ENCODE measurements at places on chromosomes 3 and 15. TPM values are rescaled to one million over a fixed set of nuclear protein-coding genes. Genes with fewer than 3 reads are reported as not detected.

MAGEL2 gene
- not detected for total RNA-seq

PRKCD gene
- total RNA-seq: 117 TPM

- no peak overlapping the region for H3K27ac ChIP-seq
- H3K27me3 ChIP-seq: no peaks in the 10 kb centered on the region
- H3K36me3 ChIP-seq: no peaks in the 10 kb centered on the region
Measured at GRCh38 chr15:50057905-50058639, 61.0 kb downstream of the ATP8B4 start.

TMEM202 gene
- total RNA-seq: not detected

ECE2 gene
- total RNA-seq: not detected

DNA sequence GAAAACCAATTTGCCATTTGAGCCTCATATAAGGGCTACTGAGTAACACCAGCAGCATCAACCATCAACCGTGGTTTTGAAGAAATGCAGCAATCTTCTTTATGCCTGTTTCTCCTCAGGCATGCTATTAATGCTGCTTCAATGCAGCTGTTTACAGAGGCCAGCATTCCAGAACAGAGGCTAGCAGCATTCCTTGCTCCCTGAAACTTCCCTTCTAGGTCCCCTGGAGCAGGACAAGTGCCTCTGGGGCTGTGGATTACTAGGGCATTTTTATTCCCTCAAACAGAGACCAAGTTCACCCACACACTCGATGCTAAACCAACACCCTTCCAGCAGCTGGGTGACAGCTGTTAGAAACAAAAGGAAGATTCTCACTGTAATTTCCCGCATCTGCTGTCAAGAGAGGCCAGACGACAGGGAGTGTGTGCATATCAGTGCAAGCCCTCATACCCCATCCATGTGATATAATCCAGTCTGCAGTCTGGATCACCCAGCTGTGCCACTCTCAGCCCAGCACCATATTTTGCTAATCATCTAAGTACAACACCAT lies 57.5 kb downstream of the HOMER2 start:
- H3K36me3 ChIP-seq: peaks cover 3% of the 10 kb centered on the region
- H3K4me1 ChIP-seq: peaks cover 37% of the 10 kb centered on the region
- no peaks in the 10 kb centered on the region for H3K27me3 ChIP-seq
- H3K4me3 ChIP-seq: no peak overlapping the region
- DNase-seq: peak; percentile 23
- no peak overlapping the region for H3K27ac ChIP-seq

FEZF2 gene
- not detected for total RNA-seq

CLDND1 gene
- total RNA-seq: 154 TPM

DNA sequence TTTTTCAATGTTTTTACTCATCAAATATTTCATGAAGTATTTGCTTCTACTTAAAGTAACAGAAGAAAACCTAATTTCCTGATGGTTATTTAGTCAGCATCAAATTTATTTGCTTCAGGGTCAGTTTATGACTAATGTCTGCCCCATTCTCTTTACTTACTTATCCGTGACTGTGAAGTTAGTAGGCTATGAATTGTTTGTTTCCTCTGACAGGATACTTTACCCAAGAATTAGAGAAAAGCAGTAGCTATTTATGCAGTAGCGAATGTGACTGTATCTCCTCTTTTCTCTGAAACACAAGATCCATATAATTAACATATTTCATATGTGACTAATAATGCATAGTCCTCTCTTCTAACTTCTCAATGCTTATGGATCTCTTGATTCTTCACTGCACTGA lies 329.9 kb upstream of the ROBO1 start:
- no peaks in the 10 kb centered on the region for H3K4me1 ChIP-seq
- no peak overlapping the region for H3K4me3 ChIP-seq
- H3K27me3 ChIP-seq: no peaks in the 10 kb centered on the region
- H3K27ac ChIP-seq: no peak overlapping the region
- no peak for DNase-seq
- H3K36me3 ChIP-seq: no peaks in the 10 kb centered on the region

DNA sequence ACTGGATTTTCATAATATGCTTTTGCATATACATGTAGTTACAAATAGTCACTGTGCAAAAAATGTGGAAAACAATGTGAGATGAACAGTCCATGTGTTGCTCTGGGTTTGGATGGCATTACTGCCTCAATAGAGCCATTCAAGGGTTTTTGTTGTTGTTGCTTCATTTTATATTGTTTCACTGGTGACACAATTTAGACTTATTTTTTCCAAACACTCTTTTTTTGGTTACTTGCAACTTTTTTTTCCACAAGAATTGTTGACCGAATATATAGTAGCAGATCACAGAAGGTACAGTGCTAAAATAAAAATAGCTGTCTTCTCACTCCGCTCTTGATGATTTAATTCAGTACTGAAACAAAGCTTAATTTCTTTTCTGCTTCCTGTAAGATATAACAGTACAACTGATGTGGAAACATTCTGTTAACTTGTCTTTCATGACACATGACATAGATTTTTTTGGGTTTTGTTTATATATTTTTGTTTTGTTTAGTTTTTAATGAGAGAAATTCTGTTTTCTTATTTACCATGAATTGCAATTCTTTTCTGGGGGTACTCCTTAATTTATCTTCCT lies 618.6 kb downstream of the NAALADL2 start:
- H3K4me1 ChIP-seq: no peaks in the 10 kb centered on the region
- no peaks in the 10 kb centered on the region for H3K27me3 ChIP-seq
- no peak overlapping the region for H3K4me3 ChIP-seq
- no peaks in the 10 kb centered on the region for H3K36me3 ChIP-seq
- no peak for DNase-seq
- no peak overlapping the region for H3K27ac ChIP-seq

GRCh38 chr3:158753854-158754253 lies 21.6 kb upstream of the RARRES1 start:
- DNase-seq: no peak
- H3K27me3 ChIP-seq: no peaks in the 10 kb centered on the region
- H3K27ac ChIP-seq: no peak overlapping the region
- H3K36me3 ChIP-seq: no peaks in the 10 kb centered on the region
- H3K4me1 ChIP-seq: no peaks in the 10 kb centered on the region

- no peaks in the 10 kb centered on the region for H3K4me1 ChIP-seq
- peaks cover 95% of the 10 kb centered on the region for H3K36me3 ChIP-seq
- no peak for DNase-seq
- H3K4me3 ChIP-seq: no peak overlapping the region
Measured at GRCh38 chr15:73710321-73710720, 26.1 kb downstream of the CD276 start.

GRCh38 chr15:90883976-90884718 lies at the start of gene FES:
Gene FES (plus strand): TSS chr15:90884504. CDS start chr15:90885046, 542 bp downstream.
- H3K27me3 ChIP-seq: no peaks in the 10 kb centered on the region
- H3K4me1 ChIP-seq: peaks cover 45% of the 10 kb centered on the region
- H3K27ac ChIP-seq: peak within 1 kb of the TSS; percentile 96
- peak; percentile 67 for DNase-seq
- H3K4me3 ChIP-seq: peak within 1 kb of the TSS; percentile 55

CKMT1B gene
- 19.6 TPM for total RNA-seq

- no peak for DNase-seq
- H3K36me3 ChIP-seq: no peaks in the 10 kb centered on the region
- H3K4me1 ChIP-seq: no peaks in the 10 kb centered on the region
- H3K4me3 ChIP-seq: no peak overlapping the region
- H3K27ac ChIP-seq: no peak overlapping the region
Measured at GRCh38 chr3:147886879-147887278, 477.7 kb downstream of the ZIC1 start.

DNA sequence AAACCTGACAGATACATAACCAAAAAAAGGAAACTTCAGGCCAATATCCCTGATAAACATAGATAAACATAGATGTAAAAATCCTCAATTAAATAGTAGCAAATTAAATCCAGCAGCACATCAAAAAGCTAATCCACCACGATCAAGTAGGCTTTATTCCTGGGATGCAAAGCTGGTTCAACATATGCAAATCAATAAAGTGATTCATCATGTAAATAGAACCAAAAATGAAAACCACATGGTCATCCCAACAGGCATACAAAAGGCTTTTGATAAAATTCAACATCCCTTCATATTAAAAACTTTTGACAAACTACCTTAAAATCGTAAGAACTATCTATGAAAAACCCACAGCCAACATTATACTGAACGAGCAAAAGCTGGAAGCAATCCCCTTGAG lies 882.2 kb downstream of the NTRK3 start:
- H3K36me3 ChIP-seq: no peaks in the 10 kb centered on the region
- H3K4me1 ChIP-seq: no peaks in the 10 kb centered on the region
- H3K27ac ChIP-seq: no peak overlapping the region

SLC2A2 gene
- not detected for total RNA-seq

MGLL gene
- total RNA-seq: 118 TPM

- H3K36me3 ChIP-seq: peaks cover 3% of the 10 kb centered on the region
- no peak for DNase-seq
- H3K4me1 ChIP-seq: no peaks in the 10 kb centered on the region
- H3K27me3 ChIP-seq: no peaks in the 10 kb centered on the region
- no peak overlapping the region for H3K27ac ChIP-seq
Measured at GRCh38 chr3:141561426-141562034, 74.7 kb downstream of the RASA2 start.

ALPK3 gene
- 8.1 TPM for total RNA-seq

DPPA4 gene
- total RNA-seq: not detected

- H3K27ac ChIP-seq: no peak overlapping the region
- H3K27me3 ChIP-seq: no peaks in the 10 kb centered on the region
- no peaks in the 10 kb centered on the region for H3K36me3 ChIP-seq
- no peak overlapping the region for H3K4me3 ChIP-seq
- DNase-seq: no peak
- peaks cover 10% of the 10 kb centered on the region for H3K4me1 ChIP-seq
Measured at GRCh38 chr3:13193320-13194284, 120.4 kb upstream of the IQSEC1 start.

TAGLN3 gene
- total RNA-seq: not detected

TXNRD3 gene
- 19.1 TPM for total RNA-seq

DNA sequence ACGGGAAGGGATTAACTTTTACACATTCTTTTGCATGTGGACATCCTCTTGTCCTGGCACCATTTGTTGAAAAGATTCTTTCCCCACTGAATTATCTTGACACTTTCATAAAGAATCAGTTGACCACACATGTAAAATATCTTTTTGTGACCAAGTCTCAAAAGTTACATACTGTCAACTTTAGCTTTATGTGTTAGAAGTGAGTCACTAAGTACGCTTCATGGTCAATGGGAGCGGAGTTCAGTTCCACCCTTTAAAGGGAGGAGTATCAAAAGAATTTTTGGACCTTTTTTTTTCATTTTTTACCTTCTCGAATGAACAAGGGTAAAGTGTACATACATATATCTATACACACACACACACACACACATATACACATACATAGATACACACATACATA lies 35.4 kb downstream of the MAPK6 start:
- no peak overlapping the region for H3K4me3 ChIP-seq
- peaks cover 92% of the 10 kb centered on the region for H3K36me3 ChIP-seq
- H3K27ac ChIP-seq: no peak overlapping the region
- no peak for DNase-seq

THPO gene
- total RNA-seq: not detected

DNA sequence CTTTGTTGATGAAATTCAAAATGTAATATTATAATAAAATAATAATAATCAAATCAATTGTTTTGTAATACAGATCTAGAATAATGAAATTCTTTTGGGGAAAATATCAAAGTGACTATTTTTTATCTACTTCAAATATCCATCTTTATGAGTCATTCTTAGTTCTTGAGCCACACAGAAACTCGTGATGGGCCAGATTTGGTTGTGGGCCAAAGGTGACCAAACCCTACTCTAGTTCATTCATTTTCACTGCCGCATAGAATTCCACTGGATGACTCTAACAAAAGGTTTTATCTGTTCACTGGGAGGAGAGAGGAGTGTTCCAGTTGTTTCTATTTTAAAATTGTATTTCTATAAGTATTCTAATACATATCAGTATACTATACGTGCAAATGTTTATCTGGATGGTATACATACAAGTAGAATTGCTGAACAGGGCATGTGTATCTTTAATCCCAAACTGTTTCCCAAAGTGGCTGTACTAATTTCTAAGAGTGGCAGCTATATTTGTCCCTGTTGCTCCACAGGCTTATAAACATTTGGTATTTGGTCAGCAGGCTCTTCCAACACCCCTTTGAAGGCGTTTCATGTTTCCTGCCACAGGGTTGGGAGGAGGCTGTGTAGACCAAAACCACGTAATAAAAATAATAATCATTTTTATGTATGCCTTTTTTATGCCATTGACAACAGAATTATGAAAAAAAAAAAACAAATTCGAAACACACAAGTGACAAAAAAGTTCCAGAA lies 7.3 kb upstream of the RTP3 start:
- H3K4me3 ChIP-seq: no peak overlapping the region
- no peaks in the 10 kb centered on the region for H3K36me3 ChIP-seq
- H3K27ac ChIP-seq: peak overlapping the region; percentile 10

DNA sequence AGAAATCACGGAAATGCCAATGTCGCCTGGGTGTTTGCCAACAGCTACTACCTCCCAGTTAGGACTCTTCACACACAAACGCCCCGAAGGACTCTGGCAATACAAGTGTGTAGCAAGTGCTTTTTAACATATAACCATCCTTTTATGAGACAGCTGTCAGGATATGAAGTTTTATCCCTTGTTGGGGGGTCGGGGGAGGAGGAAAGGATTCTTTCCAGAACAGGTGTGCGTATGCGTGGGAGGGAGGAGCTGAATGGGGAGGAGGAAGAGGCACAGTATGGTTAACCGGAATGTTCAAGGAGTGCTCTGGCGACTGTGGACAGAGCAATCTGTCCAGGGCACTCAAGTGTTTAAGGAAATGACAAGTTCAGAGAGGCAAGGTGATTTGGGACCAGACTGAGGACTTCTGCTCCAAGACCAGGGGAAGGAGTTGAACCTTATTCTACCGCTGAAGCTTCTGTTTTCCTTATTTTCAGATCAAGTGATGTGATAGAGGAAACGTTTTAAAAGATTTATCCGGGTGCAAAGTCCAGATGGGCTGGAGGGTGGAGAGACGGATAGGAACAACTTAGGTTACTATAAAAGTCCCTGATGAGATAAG lies 1.3 kb downstream of the TSPAN3 start:
- peaks cover 36% of the 10 kb centered on the region for H3K4me1 ChIP-seq
- peak overlapping the region; percentile 83 for H3K4me3 ChIP-seq
- H3K36me3 ChIP-seq: no peaks in the 10 kb centered on the region
- no peaks in the 10 kb centered on the region for H3K27me3 ChIP-seq
- peak overlapping the region; percentile 93 for H3K27ac ChIP-seq
- peak; percentile 73 for DNase-seq

Measured in stomach (tissue), 19 donors.